ENCODE measurements at places on chromosomes 1 and 21. TPM values are rescaled to one million over a fixed set of nuclear protein-coding genes. Genes with fewer than 3 reads are reported as not detected.
A peak's percentile ranks its signal among the peaks of the same experiment; 100 is the strongest.

DNA sequence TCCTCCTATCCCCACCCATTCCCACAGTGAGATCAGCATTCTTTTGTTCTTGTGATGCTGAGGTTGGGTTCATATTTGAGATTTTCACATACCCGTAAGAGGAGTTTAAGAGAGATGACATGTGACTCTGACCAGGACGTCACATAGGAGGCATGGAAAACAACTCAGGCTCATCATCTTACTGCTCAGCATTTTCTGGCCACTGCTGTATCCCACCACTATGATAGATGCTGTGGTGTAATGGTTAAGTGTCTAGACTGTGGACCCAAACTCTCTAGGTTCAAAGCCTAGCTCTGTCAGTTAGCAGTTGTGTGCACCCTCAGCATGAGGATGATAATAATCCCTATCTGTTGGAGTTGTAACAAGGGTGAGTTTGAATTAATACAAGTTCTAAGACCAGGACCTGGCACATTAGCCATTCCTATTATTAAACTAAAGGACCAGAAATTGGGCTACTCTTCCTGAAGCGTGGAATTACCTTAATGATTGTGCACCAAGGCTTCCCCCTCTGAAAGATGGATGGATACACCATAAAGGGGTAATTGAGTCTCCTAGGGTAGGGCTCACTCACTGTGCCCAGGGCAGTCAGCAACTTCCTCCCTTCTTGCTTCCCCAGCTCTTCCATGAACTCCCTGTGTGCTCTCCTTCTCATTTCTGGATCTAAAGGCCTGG, 40.9 kb downstream of the LGR6 start:
- peaks cover 9% of the 10 kb centered on the region for H3K27me3 ChIP-seq
- no peak overlapping the region for H3K4me3 ChIP-seq
- DNase-seq: no peak
- H3K4me1 ChIP-seq: no peaks in the 10 kb centered on the region
- no peaks in the 10 kb centered on the region for H3K36me3 ChIP-seq

DNA sequence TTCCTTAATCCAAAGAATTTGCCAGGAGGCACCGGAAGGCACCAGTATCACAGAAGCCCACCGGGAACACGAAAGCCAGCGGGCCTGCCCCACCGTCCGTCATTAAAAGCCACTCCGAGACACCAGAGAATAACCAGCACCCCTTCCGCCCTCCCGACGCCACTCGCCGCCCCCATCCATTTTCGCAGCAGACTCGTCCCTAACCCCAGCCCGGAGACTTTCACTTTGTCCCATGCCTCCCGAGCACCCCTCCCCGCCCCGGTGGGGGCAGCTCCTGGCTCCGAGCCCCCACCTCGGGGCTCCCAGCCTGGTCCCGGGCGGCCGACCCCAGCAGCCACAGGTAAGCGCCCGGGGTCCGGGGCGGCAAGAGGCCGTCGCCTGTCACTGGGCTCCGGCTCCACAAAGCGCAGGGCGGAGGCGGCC, 105.4 kb downstream of the SLC45A1 start:
- peak overlapping the region; percentile 93 for H3K4me3 ChIP-seq
- no peaks in the 10 kb centered on the region for H3K27me3 ChIP-seq
- H3K36me3 ChIP-seq: no peaks in the 10 kb centered on the region
- peak; percentile 48 for DNase-seq

GRCh38 chr1:236718328-236718727, 32.0 kb downstream of the ACTN2 start:
- H3K27ac ChIP-seq: no peak overlapping the region
- no peaks in the 10 kb centered on the region for H3K4me1 ChIP-seq
- no peaks in the 10 kb centered on the region for H3K27me3 ChIP-seq
- H3K36me3 ChIP-seq: no peaks in the 10 kb centered on the region

DNA sequence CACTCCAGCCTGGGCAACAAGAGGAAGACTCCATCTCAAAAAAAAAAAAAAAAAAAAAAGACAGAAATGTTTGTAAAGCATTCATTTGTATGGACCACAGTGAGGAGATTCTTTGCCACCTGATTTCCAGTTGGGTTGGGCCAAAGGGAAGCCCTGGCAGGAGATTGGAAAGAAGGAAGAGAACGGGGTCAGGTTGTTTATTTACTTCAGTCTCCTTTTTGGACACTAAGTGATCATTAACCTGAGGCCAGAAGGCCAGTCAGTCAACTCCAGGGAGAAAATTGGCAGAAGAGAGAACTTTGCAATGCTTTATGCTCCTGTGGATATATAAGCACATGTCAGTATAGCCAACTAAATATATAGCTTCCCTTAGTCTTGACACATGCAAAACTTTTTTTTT, 85.9 kb downstream of the NTMT2 start:
- no peaks in the 10 kb centered on the region for H3K36me3 ChIP-seq
- H3K4me1 ChIP-seq: no peaks in the 10 kb centered on the region
- H3K27ac ChIP-seq: no peak overlapping the region
- H3K27me3 ChIP-seq: no peaks in the 10 kb centered on the region

GPR3 gene
- total RNA-seq: not detected

TP73 gene
- 0.32 TPM for total RNA-seq

CAMK2N1 gene
- 79.8 TPM for total RNA-seq

CEPT1 gene
- 36.5 TPM for total RNA-seq
